ENCODE measurements at places on chromosomes 3 and 15.
A peak's percentile ranks its signal among the peaks of the same experiment; 100 is the strongest.

- no peak for DNase-seq
These were observed 112.5 kb downstream of the ASB7 start for GRCh38 chr15:100714749-100715342.

GRCh38 chr3:67075295-67075694 lies 77.2 kb downstream of the KBTBD8 start:
- DNase-seq: no peak

DNA sequence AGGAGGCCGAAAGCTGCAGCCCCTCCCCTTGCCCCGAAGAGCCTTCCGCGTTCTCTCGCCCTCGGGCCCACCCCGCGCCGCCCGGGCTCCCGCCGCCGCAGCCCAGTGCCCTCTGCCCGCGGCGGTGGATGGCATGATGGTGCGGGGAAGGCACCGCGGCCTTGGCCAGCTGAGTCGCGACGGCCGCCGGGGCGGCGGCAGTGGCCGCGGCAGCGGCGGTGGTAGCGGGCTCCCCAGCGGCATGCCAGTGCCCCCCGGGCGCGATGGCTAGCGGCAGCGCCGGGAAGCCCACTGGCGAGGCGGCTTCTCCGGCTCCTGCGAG lies 1.2 kb downstream of the TLNRD1 start:
- no peak for DNase-seq

DNA sequence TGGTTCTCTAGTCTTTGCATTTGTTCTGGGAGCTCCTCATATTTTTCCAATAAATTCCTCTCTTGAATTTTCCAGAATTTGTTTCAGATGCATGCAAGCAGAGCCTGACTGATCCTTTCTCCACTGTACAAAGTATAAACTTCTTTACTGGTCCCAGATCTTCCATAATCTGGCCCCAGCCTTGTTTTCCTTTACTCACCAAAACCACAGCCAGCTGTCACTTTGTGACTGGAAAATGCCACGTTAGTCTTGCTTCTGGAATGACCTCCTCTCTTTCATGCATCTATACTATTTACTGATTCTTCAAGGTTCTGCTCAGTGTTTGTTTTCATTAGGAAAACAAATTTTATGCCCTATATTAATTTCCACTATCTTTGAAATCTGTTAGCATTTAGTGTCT lies 60.4 kb upstream of the SPPL2A start:
- DNase-seq: no peak

- DNase-seq: no peak
These were observed 16.7 kb upstream of the CRTC3 start for GRCh38 chr15:90512981-90513380.

GRCh38 chr3:108227131-108227530 lies 4.9 kb upstream of the IFT57 start:
- DNase-seq: no peak

- no peak for DNase-seq
These were observed 34.0 kb upstream of the DUSP7 start for GRCh38 chr3:52090131-52090932.

- DNase-seq: no peak
These were observed 775.2 kb upstream of the GOLIM4 start for GRCh38 chr3:168870892-168871291.

- DNase-seq: peak; percentile 80
These were observed at the start of gene EOGT for GRCh38 chr3:69013253-69014021. TSS of gene EOGT (minus strand) at chr3:69013684. CDS start at chr3:69009846, 3,838 bp downstream.

Measured in CD4-positive, alpha-beta T cell treated with Interleukin-1 beta for 1 hour (primary cell).